ENCODE measurements at places on chromosomes 6 and 20.

DNA sequence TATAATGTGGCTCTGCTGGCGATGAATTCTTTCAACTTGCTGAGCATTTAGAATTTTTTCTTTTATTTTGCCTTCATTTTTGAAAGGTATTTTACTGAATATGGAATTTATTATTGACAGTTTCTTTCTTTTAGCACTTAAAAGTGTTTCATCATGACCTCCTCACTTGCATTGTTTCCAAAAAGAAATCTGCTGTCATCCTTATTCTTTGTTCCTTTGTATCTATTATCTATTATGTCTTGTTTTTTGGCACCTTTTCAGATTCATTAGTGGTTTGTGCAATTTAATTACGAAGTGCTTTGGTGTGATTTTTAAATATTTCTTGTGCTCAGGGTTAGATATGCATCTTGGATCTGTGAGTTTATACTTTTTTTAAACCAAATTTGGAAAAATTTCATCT is 26.0 kb upstream of the SLC22A2 start:
- DNase-seq, result no peak

DNA sequence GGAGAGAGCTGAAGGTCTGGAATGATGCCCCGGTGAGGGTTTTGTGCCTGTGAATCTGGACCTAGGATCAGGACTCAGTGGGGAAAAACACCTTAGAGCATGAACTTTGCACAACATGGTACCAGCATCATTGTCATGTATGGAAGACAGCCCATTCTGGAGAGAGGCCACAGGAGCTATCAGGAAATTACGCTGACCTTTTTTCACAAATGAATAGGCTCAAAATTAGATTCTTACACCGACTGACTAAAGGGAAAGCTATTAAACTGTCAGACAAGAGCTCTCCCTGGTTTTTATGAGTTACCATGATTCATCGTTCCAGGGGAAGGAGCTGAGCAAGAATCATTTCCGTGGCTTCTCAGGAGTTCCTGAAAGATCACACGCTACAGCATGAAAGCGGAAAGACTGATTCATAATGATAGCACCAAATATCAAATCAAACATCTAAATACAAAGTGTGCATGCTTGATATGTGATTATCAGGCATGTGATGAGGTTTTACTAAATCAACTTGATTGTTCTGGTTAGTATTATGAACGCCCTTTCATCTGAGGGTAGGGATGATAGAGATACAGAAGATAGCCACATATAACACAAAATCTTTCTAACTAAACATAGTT is 224.9 kb upstream of the SMLR1 start:
- no peak for DNase-seq

GRCh38 chr20:47970282-47970903 is 185.1 kb upstream of the SULF2 start:
- DNase-seq, result no peak

GRCh38 chr6:96876886-96877545 is 20.7 kb downstream of the NDUFAF4 start:
- no peak for DNase-seq

- no peak for DNase-seq
Measured at GRCh38 chr20:59743767-59744485, 139.6 kb downstream of the PHACTR3 start.

DNA sequence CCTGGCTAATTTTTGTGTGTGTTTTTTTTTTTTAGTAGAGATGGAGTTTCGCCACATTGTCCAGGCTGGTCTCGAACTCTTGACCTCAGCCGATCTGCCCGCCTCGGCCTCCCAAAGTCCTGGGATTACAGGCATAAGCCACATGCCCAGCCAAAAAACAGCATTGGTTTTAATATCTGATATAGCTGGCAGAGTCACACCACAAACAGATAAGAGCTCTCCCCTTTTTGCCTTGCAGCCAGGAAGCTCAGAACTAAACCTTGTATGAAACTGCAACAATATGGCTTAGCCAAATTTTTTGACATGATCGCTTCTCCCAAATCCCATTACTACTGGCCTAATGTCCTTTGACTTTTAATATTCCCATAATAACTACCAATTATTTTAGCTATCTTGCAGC is 4.9 kb downstream of the ACOT8 start:
- DNase-seq, result no peak

GRCh38 chr6:73515204-73515655 is 5.6 kb downstream of the EEF1A1 start:
- DNase-seq, result no peak

DNA sequence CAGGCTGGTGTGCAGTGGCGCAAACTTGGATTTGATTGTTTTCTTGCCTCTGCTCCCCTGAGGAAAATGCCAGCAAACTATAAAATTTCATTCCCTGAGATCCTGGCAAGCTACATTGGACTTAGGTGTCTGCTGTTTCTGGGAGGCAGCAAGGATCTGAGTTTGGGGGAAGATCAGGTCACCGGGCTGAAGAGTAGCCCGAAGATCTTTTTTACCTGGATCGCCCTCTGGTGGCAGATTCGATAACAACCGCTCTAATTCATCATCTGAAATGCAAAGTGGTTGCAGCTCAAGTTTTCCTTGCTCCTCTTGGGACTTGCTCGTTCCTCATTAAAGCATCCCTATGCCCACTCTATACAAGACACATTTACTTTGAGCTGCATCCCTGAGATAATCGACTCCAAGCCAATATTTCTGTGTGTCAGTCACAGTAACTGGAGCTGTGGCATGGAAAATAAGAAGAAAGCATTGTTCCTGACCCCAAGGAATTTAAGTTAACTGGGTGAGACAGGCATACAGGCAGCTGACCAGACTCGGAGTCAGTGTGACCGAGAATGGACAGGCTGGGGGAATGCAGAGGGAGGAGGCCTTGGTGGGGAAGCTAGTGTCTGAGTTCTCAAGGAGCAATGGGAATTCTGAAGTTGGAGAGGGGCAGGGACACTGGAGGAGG is 131.8 kb upstream of the PROKR2 start:
- no peak for DNase-seq

- peak; percentile 81 for DNase-seq
Measured at GRCh38 chr6:30828027-30828962, 56.0 kb upstream of the DDR1 start.

GRCh38 chr20:41174373-41174772 is 37.0 kb downstream of the PLCG1 start:
- no peak for DNase-seq

GRCh38 chr6:156150391-156150790 is 626.8 kb upstream of the ARID1B start:
- no peak for DNase-seq

- DNase-seq, result no peak
Measured at GRCh38 chr6:42315991-42316970, 98.6 kb upstream of the MRPS10 start.

DNA sequence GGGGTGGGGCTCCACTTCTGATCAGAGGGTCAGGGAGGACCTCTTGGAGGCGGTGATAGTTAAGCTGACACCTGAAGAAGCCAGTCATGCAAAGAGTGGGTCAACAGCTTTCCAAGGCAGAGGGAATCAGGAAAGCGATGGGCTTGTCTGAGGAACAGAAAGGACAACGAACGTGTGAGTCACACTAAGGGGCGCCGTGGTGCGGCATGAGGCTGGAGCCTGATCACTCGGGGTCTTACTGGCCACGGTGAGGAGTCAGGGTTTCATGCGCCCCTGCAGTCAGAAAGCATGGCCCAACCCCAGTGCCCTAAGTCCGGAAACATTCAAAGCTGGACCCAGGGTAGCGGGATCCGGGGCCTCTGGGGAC is 50.6 kb upstream of the SLC32A1 start:
- peak; percentile 48 for DNase-seq

DNA sequence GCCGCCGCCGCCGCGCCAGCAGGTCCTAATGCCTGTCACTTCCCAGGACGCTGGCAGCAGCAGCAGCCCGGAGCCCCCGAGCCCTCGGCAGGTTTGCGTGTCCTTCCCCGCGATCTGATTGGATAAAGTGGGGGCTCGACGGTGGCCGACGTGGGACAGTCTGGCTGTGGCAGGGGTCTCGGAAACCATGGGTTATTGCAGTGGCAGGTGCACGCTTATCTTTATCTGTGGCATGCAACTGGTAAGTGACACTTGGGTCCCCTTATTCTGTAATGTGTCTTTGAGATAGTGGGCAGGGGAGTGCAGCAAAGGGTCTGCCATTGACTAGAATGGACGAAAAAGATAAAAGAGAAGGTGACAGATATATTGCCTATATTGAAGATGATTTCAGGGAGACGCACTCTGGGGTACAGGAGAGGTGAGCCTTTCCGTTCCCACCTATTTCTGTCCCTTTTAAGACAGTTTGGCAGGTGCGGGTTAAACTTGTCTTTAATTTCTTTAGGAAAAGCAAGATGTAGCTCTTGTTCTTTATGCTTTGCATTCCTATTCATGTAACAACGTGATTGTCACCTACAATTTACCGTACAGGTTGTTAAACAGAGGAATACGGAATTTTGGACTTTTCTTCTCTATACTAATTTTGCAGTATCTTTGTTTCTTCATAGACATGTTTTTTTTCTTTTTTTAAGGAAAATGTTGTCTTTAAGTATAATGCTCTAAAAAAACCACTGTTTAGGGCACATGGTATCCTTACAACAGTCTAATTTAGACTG is 535 bp downstream of the NKAIN2 start:
- peak; percentile 45 for DNase-seq

GRCh38 chr6:157400676-157401075 is 19.7 kb downstream of the ZDHHC14 start:
- no peak for DNase-seq

- DNase-seq, result no peak
Measured at GRCh38 chr6:66134021-66134420, 427.0 kb upstream of the EYS start.

DNA sequence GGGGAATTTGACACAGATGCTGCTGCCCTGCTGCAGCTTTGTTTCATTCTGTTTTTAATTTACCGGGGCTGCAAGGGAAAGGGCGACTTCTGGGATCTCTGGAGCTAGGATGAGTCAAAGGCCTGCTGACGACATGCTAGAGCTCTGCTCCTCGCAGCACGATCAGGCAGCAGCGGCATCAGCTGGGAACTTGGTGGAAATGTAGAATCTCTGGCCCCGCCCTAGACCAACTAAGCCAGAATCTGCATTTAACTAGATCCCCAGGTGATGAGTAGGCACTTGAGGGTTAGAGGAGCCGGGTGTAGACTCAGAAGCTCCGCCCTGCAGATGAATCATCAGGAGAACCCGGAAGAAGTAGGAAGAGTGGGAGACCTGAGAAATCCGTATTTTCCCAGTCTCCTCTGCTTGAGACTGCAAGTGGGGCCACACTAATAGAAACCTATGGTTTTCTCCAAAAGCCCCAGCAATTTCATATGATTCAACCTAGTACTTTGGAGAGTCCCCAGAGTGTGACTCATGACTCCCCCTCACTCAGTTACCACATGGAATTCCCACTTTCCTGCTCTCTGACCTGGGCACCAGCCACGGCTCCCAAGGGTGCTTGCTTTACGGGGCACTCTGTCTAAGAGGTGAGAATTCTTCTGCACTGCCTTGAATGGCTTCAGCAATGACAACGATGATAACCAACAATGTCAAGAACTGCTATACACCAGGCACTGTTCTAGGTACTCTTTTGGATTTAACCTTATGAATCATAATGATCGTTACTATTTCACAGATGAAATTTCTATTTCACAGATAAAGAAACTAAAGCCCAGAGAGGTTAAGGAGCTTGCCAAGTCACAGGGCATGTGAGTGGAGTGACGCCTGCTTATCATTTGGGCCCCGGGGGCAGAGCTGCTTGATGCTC is 18.1 kb downstream of the TUBB2B start:
- no peak for DNase-seq

GRCh38 chr6:51464956-51465355 is 622.5 kb downstream of the PKHD1 start:
- no peak for DNase-seq

GRCh38 chr6:43843669-43844171 is 73.7 kb downstream of the VEGFA start:
- no peak for DNase-seq

GRCh38 chr6:65646544-65646943 is 60.5 kb downstream of the EYS start:
- no peak for DNase-seq

DNA sequence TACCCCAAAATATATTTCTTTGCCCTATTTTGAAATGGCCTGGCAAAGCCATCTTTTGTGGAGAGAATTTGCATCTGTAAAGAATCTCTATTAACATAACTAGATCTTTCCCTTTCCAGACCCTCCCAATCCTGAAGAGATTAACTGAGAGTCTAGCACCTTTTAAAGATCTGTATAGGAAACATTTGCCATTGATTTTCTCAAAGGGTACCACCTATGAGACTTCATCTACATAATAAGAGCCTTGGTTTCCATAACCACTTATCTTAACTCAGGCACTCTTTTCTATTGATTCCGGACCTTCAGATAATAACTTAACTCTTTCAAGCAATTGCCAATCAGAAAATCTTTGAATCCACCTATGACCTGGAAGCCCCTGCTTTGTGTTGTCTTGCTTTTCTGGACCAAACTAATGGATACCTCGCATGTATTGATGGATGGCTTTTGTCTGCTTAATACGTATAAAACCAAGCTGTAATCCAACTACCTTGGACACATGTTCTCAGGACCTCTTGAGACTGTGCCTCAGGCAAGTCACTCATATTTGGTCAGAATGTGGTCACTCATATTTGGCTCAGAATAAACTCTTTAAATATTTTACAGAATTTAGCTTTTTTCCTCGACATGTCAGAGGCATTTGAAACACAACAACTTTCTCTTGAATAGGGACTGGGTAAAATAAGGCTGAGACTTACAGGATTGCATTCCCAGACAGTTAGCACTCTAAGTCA is 31.4 kb downstream of the SLC22A2 start:
- no peak for DNase-seq

GRCh38 chr6:7150381-7151064 is 42.8 kb downstream of the RREB1 start:
- DNase-seq, result no peak

GRCh38 chr6:18044108-18044783 is 56.8 kb upstream of the KIF13A start:
- no peak for DNase-seq

- DNase-seq, result no peak
Measured at GRCh38 chr6:123677897-123678296, 41.1 kb upstream of the TRDN start.

GRCh38 chr6:157646012-157646411 is 177.0 kb upstream of the SNX9 start:
- DNase-seq, result no peak

DNA sequence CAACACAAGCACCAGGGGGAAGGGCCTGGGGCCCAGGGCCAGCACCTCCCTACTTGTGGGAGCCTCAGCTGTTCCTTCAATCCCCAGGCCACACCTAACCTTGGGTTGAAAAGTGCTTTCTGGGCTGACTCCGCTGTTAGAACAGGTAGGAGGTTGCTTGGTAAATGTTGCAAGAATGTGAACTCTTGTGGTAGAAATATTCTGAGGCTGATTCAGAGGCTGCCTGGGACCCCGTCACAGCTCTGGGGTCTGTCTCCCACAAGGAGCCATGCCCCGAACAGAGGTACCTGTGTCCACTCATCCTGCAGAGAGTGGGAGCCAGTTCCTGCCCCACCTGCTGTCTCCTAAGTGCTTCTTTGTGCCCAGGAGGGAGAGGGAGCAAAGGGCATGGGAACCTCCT is 14.4 kb upstream of the MAS1L start:
- DNase-seq, result no peak
